ENCODE measurements at places on chromosomes 16 and 17. TPM values are rescaled to one million over a fixed set of nuclear protein-coding genes. Genes with fewer than 3 reads are reported as not detected.

TNFSF13 gene
- 25.7 TPM for total RNA-seq

MILR1 gene
- total RNA-seq, result 4.9 TPM

TMEM114 gene
- total RNA-seq, result not detected

MYL4 gene
- total RNA-seq, result not detected

CACNG3 gene
- not detected for total RNA-seq

C16orf87 gene
- total RNA-seq, result 11.7 TPM

NPEPPS gene
- total RNA-seq, result 342 TPM

PRSS33 gene
- total RNA-seq, result 13.2 TPM

SRL gene
- not detected for total RNA-seq

CHD3 gene
- total RNA-seq, result 116 TPM

TP53TG3B gene
- total RNA-seq, result not detected

PSMD7 gene
- 152 TPM for total RNA-seq
